BJ (cell line): ENCODE measurements at places on chromosomes 5 and 9.

DNA sequence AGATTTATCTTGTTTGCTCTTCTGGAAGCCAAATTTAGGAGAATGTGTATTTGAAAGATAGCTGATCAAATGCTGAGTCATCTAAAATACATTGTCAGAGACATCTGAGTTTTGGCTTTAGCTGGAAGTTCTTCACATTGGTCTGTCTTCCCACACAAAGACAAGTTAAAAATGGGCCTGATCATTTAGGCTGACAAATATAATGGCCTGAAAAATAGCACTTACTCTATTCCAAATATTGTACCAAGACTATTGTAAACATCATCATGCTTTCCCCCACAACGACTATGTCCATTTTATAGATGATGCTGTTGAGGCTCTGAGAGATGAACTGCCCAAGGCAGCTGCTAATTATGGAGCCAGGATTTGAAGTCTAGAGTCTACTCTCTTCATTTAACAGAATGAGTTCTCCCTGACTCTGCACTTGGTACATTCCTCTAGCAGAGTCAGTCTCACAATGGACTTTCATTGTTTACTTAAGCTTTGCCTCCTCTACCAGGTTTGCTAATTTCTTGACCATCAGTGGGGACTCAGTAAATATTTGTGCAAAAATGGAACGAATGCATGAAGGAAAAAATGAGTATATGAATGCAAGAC lies 619.4 kb upstream of the KLF4 start:
- no peak for DNase-seq

GRCh38 chr5:14251733-14252132 lies 108.6 kb downstream of the TRIO start:
- no peak for DNase-seq

GRCh38 chr5:89377767-89378455 lies 494.9 kb upstream of the MEF2C start:
- no peak for DNase-seq

GRCh38 chr9:88065619-88066018 lies 72.7 kb downstream of the SPATA31C2 start:
- DNase-seq: no peak

- DNase-seq: no peak
These were observed 92.5 kb downstream of the TLE1 start for GRCh38 chr9:81596679-81597418.
